ENCODE measurements at places on chromosomes 6 and 20.

DNA sequence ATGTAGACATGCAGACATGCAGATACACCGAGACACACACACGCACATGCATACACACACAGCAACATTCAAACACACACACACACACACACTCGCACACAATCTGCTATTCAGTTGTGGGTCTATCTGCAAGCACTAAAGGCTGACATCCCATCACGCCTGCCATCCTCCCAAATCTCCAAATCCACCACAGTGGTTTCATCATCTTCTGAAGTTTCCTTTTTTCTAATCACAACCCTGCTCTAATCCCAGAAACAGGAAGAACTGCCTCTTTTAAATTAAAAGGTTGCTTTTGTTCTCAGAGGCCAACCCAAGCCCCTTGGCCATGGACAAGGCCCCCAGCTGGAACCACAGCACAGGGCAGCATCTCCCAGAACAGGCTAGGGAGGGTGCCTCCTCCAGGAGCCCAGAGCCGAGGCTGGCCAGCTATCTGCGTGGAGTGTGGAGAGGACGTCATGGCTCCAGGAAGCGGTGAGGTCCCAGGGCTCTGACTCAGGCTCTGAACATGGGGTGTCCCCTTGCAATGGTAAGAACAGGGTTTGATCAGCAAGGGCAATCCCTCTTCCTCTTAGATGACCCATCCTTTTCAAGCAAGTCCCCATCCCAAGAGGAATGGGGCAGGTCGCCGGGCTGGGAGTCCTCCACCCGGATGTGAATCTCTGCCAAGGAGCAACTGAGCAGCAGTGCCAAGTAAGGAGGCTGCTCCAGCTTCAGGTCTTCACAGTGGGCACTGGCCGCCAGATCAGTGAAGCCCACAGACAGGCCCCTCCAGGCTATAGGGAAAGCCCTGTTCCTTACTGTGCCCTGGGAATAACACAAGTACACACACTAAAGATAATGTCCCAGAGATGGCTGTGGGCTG is 14.7 kb downstream of the FOXF2 start:
- no peak for DNase-seq

DNA sequence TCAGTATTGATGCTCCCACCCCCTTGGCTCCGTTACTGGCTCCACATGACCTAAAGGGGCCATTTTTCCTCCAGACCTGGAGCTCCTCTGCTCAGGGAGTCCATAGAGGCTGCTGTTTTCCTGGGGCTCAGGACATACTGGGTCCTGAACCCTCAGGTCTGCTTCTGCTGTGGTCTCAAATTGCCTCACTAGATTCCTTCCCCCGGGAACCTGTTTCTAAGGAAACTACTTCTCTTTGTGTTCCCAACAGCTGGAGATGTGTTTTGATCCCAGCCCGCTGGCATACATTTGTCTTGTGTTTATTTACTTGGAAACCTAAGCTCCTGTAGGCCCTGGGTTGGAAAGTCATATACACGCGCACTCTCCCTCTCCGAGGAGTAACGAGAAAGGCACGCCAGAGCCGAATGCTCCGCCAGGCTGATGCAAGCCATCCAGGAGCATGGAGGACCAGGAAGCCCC is 222.8 kb downstream of the UST start:
- no peak for DNase-seq

GRCh38 chr20:57467742-57468141 is 57.2 kb downstream of the CTCFL start:
- DNase-seq: no peak

GRCh38 chr6:49826743-49827406 is 39.5 kb downstream of the CRISP1 start:
- no peak for DNase-seq

- DNase-seq: no peak
Observed at GRCh38 chr20:20456741-20457140, 88.8 kb downstream of the INSM1 start.

- DNase-seq: no peak
Observed at GRCh38 chr6:56652231-56652630, 9.5 kb upstream of the DST start.

- DNase-seq: no peak
Observed at GRCh38 chr6:152261179-152261578, 376.0 kb downstream of the SYNE1 start.

DNA sequence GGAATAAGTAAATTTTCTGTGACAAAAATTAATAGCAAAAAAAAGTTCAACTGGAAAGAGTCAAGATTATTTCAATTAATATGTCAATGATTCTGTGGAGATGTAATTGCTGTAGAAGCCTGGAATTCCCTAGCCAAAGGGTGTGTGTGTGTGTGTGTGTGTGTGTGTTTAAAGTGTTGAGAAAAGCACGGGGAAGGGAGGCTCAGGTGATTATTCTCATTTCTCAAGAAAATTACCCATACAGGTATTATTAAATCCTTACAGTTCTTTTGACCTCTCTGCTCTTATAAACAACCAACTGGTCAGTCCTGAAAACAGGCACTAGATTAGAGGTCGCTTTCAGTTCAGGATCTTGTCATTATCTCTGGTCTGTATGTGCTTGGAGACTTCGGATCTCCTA is 129.3 kb upstream of the SASH1 start:
- no peak for DNase-seq

- no peak for DNase-seq
Observed at GRCh38 chr20:3876000-3876399, 13.2 kb upstream of the PANK2 start.

- DNase-seq: no peak
Observed at GRCh38 chr6:147534116-147534860, 25.8 kb downstream of the SAMD5 start.

GRCh38 chr6:70208235-70208790 is 94.6 kb downstream of the COL9A1 start:
- no peak for DNase-seq

DNA sequence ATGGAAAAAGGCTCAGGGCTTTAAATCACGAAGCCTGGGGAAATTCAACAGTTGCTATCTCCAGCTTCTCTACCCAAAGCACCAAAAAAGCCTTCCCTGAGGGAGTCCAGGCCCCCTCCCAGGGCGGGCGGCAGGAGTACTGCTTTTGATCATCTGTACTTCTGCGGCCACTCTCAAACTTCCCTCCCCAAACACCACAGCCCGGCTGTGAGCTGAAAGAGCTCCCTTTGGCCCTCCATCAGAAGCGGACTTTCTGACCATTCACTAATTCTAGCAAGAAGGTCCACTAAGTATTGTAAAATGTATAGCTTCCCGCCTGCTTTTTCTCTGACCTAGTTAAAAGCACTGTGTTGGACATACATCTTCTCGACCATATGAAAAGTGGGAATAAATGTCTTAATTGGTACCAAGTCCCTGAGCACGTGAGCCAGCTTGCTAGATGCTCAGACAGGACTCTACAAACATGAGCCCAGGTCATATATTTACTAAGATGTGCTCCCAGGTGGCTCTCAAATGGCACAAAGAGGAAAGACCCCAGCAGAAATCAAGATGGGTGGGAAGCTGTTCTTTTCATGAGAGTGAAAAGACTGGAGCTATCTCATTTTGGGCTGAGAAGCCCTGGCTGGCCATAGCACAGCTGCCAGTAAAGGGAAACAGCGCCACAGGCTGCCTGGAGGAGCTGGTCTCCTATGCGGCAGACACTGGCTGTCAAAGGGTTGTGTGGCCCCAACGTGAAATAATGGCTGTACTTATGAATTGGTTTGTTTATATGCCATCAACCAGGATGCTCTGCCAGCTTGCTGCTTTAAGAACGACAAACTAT is 58.6 kb downstream of the GFOD1 start:
- DNase-seq: no peak

GRCh38 chr6:53703047-53703446 is 37.5 kb upstream of the KLHL31 start:
- DNase-seq: no peak

DNA sequence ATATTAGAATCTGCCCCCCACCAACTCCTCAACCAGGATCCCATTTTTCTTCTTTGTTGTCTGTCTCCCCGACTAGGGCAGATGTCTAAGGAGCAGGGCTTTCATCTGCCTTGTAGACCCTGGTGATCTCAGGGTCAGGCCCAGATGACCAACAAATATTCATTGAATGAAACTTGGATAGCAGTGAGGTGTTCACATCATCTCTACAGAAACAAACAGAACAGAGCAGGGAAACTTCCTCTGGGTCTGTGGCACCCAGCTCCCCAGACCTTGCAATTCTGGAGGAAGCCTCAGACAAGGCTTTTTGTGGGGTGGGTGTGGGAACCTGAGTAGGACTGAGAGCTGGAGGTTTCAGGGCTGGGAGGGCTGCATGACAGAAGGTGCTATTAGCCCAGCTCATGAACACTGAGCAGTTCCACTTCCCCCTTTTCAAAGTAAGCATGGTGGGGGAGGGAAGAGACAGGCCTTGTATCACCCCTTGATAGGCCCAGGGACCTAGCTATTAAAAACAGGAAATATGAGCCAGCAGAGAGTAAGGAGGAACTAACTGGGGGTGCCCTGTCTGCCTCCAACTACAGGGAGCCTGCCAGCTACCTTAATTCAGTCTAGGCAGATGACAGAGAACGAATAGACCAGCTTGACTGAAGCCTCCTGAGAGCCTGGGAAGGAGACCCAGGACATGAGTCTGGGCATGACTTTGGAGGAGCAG is 37.3 kb upstream of the TOP1 start:
- no peak for DNase-seq

DNA sequence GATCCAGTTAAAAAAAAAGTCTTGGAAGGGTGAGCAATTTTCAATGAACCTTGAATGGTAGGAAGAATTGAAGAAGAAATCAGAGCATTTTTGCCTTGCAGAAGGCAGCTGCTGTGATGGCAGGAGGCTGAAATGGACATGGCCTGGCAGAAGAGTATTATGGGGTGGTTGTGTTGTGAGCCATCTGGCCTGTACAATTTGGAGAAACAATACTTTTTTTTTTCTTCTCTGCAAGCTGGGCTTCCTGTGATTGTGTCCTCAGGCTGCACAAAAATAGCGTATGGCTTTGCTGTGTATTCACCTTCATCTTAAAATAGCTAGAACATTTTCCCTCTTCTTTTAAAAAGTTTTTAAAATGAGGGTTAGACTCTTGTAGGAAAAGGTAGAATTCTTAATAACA is 21.4 kb downstream of the SYCP2L start:
- no peak for DNase-seq

DNA sequence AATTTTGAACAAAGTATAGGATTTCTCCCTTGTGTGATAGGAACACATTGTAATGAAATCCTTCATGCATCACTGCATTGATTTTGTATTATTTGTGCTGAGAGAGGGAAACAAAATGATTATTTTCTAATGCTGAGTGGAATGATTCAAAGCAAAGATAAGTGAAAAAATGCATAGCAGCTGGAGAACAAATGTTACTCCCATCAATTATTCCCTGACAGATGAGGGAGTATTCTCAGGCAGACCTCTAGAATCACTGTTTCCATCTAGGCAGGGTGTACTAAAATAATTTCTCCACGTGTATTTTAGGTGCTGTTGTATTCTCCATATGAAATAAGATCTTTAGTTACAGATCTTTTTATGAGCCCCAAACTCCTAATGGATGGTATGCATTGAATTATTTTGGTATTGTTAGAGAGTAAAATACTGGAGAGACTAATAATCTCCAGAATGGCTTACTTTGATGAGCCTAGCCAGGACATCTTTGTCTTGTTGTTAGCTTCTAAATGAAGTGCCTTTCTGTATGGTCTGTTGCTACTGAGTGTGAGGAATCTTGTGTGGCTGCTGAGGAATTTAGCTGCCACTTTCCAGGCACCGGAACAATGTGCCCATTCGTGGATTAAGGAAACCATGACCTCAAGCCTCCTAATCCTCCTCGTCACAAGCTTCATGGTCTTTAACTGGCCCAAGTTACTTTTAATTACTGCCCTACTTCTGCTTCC is 39.6 kb downstream of the RNF217 start:
- DNase-seq: no peak

GRCh38 chr6:30267423-30267822 is 54.2 kb upstream of the TRIM26 start:
- DNase-seq: no peak

GRCh38 chr20:6053776-6054688 is at the start of gene LRRN4:
TSS of gene LRRN4 (minus strand) at chr20:6054060. CDS start at chr20:6052799, 1,261 bp downstream.
- DNase-seq: peak; percentile 12

DNA sequence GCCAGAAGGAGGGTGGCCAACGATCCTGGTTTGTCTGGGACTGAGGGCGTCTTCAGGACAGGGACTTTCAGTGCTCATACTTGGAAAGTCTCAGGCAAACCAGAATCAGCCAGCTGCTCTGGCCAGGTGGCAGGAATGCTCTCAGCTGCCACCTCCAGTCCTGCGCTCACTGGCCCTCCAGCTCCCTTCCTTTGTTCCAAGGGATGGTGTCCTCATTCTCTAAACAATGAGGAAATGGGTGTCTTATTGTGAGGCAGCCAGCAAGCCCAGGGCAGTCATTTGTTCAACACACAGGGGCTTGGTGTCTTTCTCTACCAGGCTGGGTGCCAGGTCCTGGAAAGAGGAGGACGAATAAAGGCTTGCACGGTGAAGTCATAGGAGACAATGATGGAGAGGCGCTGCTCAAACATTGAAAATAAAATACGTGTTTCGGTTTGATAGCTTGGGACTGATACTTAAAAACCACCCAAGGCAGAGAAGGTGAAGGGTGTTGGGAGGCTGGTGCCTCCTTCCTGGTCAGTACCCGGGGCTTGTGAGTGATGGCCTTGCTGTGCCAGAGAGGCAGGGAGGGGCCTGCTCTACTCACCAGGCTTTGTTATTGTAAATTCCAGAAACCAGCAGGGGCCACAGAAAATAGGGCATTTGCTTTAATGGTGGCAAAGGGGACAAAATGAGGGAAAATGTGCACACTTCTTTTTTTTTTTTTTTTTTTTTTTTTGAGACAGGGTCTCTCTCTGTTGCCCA is 11.3 kb upstream of the TMEM181 start:
- no peak for DNase-seq

- DNase-seq: no peak
Observed at GRCh38 chr6:135505648-135506047, 8.1 kb upstream of the AHI1 start.

GRCh38 chr6:116096979-116097816 is 3.5 kb upstream of the NT5DC1 start:
- DNase-seq: no peak

DNA sequence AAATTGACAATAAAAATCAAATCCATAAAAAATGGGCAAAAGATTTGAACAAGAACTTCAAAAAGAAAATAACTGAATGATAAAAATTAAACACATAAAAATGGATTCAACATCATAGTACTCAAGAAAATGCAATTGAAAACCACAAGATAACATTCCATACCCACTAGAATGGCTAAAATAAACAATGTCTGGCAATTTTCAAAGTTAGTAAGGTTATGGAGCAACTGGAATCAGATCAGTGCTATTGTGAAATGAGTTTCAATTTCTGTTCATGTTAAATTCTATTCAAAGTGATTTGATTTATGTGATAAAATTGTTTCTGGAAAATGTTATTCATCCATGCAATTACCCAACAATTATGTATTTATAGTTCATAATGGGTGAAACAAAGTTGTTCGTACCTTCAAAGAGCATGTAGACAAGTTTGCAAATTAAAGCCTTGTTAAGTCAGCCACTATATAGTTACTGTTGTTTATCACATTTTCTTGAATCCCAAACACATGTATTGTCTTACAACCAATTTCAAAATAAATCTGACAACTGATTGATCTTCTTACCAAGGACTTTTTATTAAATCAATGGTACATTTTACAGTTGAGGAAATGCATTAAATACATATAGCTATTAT is 151.5 kb upstream of the CENPW start:
- peak; percentile 47 for DNase-seq
